ENCODE measurements at places on chromosomes 6 and 20. TPM values are rescaled to one million over a fixed set of nuclear protein-coding genes. Genes with fewer than 3 reads are reported as not detected.

DNA sequence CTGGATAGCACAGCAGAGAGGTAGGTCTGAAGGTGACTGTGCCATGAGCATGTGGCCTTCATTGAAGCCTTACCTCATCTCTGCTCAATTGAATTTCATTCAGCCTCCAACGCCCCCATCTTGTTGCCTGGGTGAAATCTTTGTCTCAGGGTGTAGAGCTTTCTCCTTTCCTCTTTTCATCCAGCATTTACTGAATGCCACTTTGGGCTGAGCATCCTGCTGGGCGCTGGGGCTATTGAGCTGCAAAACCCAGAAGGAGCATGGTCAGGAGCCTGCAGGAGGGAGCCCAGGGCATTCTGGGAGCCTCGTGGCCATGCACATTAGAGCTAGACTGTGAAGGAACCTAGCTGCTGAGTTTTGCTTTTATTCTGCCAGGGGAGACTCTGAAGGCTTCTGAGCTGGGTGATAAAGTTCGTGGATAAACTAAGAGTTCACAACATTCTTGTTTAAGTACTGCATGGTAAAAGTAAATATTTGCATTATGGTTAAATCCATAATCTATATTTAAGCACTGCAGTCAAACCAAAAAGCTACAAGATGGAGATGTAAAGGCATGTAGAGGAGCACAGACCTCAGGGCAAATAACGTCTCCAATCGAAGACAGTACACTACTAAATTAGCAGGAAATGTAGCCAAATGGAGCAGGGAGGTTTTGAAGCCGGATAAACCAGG lies 13.2 kb upstream of the ASXL1 start:
- no peak for DNase-seq
- no peak overlapping the region for H3K27ac ChIP-seq
- H3K36me3 ChIP-seq: no peaks in the 10 kb centered on the region

DNA sequence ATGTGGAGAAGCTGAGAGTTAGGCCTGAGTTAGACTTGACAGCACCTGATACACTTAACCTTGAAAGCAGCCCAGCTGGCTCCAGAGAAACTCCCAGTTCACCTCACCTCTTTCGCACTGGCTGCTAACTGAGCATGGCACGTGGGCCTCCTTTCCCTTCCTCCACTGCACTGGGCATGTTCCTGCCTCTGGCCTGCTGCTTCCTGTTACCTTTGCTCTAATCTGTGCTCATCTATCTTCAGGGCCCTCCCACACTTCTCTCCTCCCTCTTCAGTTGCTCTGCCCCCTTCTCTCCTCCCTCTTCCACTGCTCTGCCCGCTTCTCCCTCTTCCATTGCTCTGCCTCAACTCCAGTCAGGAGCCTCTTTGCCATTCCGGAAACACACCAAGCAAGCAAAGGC lies 13.7 kb upstream of the UBE2V1 start:
- H3K4me3 ChIP-seq: no peak overlapping the region
- H3K27ac ChIP-seq: no peak overlapping the region
- no peak for DNase-seq
- H3K4me1 ChIP-seq: no peaks in the 10 kb centered on the region

DNA sequence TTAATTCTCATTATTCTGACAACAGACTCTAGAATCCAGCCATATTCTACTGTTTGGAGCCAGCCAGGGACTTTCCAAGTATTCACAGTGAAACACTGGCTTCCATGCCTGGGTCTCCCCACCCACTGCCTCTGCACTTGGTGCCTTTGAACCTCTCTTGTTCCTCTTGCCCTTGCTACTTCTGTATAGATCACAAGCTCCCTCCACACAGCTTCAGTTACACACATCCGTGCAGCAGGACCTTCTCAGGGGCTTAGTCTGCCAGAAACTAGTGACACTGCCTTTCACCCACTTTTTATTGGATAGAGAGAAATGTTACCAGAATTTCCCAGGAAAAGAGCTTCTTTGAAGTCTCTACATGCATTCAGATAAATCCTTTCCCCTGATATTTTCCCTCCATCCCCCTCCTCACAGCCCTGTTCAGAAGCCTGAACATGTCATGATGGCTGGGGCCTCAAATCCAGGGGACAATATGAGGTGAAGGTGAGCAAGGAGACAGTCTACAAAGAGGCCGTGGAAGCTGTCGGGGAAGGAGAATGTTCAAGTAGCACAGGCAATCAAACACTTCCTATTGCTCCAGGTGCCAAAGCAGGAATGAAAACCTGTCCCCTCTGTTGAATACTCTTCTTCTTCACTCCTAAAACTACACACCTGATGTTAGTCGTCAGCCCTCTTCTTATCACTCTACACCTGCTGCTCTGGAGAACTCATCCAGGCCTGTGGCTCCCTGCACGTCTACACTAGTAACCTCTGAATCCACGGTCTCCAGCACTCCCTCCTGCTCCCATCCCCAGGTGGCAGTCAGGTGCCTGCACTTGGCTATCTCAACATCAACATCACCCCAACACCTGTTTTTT lies 20.2 kb upstream of the HLA-DOA start:
- no peaks in the 10 kb centered on the region for H3K4me1 ChIP-seq
- no peaks in the 10 kb centered on the region for H3K27me3 ChIP-seq
- peak overlapping the region; percentile 19 for H3K27ac ChIP-seq

- peak overlapping the region; percentile 54 for H3K4me3 ChIP-seq
- no peak for DNase-seq
- H3K36me3 ChIP-seq: no peaks in the 10 kb centered on the region
- H3K27ac ChIP-seq: peak overlapping the region; percentile 78
These were observed 902 bp downstream of the SLC29A1 start for GRCh38 chr6:44224029-44224964.

The FNDC1 gene
- total RNA-seq: 0.09 TPM

Measured in prostate gland (tissue), 2 donors.